ENCODE measurements at places on chromosomes 7 and 10.

DNA sequence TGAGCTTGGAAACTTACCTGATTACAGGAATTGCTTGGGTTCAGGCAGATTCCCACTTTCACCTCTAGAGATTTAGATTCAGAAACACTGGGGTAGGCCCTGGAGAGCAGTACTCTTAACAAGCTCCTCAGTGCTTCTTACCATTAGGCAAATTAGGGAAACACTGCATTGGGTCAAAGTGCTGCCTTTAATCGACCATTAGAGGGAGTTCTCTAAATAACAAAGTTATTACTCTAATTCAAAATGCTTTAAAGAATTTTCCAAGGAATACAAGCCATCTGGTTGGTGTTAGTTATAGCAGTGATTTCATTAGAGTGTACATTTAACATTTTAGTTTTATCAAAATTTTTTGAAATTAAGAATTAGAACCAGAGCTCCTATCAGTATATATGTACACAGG lies 324.5 kb downstream of the GFRA1 start:
- DNase-seq = no peak

- DNase-seq = no peak
Observed at GRCh38 chr7:1236132-1236661, 3.5 kb downstream of the UNCX start.

DNA sequence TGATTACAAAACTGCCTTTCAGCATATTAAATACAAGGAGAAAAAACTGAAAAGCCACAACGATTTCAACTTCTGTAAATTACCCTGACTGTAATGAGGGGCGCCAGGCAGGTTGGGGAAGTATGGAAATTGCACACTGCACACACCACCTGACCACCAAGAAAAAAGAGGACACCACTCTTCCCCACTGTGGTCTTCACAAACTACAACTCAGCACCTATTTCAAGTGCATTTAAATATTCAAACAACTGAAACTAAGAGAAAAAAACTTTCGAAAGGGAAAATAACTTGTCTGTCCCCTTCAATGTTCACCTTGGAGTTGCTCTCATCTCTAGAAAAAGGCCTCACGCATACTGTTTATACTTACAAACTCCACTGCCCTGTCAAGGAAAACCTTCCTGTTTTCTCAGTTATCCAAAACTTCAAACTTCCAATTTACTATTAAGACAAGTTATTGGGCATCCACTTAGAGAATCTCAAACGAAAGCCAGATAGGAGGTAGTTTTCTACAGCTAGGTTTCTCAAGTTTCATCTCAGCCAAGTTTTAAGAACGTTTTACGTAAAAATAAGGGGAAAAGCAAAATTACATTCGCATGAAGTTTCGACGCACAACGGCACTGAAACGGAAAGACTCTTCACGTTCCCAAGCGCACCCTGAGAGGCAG lies 1.4 kb downstream of the LARP4B start:
- no peak for DNase-seq

DNA sequence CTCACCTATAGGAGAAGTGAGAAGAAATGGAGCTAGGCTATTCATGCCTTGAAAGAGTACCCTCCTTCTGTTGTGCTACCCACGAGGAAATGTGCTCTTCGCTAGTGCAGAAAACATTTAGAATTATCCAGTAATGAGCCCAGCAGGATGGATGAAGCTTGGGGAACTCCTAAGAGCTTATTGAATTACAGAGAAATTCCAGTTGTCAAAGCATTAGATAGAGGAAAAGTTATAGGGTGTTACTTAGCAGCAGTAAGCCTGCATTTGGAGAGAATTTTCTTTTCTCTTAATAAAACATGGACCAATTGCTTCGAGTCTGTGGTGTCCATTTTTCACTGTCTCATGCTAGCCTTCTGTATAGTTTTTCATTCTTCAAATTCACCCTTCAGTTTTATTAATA lies 5.0 kb downstream of the R3HCC1L start:
- no peak for DNase-seq

DNA sequence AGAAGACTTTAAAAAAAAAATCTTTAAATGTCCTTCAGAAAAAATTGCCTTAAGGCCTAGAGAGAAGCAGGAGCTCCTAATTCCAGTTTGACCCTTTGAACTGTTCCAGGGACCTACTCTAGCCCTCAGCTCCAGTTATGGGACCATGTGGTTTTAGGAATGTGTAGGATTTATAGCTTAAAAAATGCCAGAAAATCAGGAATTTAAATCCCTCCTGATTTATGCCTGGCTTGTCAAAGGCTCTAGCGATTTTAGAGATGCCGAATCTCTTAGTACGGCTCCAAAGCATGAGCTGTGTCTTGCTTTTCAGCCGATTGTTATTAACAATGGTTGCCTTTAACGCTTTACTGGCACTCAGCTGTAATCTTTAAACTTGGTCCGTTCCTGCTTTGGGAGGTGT lies 130.6 kb upstream of the NPVF start:
- DNase-seq = no peak

GRCh38 chr7:32519763-32520162 lies 24.5 kb downstream of the AVL9 start:
- no peak for DNase-seq

DNA sequence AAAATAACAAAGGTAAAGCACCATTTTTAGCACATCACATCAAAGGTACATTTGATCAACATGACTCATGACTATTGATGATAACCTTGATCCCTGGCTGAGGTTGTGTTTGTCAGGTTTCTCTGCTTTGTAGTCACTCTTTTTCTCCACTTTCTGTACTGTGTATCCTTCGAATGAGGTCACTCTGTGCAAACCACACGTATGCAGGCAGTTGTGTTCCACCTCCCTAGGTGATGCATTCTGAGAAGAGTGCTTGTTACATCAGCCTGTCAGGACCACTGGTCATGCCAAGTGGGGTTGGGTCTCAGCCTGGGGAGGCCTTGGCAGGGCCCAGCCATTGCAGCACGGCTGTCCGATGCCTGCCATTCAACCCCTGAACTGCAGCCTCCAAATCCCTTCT lies 62.8 kb upstream of the GJD4 start:
- no peak for DNase-seq

DNA sequence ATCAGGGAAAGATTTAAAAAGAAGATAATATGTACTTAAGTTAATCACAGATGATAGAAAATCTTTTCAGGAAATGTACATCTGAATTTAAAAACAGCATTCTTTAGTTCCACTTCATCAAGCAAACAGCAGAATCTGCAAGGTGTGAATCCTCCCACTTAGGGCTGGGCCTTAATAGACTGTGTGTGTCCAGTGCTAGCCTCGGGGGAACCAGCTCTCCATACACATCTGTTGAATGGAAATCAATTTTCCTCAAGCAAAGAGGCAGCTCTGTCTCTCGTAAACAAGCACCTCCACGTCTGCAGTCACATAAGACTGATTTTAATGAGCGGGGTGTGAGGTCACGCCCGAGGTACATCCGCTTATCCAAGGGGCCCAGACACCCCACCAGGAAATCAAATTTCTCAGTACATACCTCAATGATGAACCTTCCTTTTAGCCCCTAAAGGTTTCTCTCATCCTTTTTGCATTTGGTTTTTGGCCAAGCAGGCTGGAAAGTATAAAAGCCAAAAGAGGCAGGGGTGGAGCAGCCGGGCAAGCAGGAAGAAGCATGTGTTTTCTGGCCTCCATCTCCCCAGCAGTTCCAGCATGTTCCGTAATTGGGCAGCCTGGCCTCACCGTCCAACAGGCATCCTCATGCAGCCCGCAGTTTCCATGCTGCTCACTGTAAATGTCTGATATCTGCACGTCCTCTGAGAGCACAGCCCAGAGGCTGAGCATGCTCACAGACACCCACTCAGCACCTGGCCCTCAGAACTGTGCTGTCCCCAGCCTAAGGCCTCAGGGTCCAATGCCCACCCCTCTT lies 131.3 kb downstream of the GLI3 start:
- no peak for DNase-seq

DNA sequence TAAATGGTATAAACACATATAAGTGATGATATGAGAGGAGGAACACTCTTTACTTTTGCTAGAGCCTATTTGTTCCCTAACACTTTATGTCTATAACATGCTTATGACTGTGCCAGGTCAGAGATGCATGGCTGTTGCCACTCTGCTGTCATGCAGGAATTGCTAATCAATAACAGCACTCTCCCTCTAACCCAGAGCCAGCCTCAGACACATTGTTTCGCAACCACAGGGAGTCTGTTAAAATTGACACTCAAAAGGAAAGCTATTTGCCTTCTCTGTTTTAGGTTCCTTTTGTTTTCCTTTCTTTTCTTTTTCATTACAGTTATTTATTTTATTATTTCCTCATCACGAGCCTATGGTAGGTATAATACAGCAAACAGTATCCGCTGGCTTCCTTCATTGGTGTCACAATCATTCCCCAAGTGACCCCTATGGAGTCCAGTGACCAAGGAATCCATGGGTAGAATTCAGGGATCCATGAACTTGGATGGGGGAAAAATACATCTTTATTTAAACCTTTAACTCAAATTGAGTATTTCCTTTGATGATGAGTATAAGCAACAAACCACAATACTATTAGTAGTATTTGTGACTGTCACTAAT lies 6.8 kb downstream of the PON2 start:
- no peak for DNase-seq

DNA sequence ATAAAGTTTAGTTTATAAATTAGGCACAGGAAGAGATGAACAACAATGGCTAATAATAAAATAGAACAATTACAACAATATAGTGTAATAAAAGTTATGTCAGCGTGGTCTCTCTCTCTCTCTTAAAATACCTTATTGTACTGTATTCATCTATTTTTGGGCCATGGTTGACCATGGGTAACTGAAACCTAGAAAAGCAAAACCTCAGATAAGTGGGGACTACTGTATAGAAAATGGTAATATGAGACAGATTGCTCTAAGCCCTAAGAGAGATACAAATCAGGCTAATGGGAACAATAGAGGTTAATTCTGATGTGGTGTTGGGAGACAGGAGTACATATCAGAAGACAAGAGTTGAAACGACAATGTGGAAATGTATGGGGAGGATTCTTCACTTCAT lies 86.2 kb downstream of the ZNF365 start:
- DNase-seq = no peak

DNA sequence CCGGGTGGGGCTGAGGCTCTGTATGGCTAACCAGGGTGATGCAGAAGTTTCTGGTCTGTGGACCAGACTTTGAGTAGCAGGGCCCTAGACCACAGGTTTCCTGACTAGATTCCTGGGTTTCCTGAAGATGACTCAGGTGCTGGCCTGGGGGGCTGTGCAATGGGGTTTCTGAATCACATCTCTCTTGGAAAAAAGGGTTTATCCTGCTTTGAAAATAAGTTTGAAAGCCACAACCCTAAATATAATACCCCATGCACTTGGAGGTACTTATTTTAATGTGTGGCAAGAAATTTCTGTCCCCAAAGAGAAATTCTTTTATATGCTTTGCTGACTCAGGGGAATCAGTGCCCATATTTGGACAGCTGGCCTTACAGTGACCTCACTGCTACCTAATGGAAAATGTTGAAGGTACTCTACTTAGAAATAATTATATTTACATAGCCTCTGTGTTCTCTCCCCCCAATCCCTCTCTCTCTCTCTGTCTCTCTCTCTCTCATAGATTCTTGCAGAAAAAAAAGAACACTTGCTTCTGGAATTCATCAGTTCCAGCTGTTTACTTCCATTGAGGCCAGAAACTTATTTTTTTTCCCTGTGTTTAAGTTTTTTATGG lies 184.4 kb upstream of the LYZL2 start:
- DNase-seq = no peak

- no peak for DNase-seq
Observed at GRCh38 chr10:113965077-113965476, 78.6 kb upstream of the ADRB1 start.

DNA sequence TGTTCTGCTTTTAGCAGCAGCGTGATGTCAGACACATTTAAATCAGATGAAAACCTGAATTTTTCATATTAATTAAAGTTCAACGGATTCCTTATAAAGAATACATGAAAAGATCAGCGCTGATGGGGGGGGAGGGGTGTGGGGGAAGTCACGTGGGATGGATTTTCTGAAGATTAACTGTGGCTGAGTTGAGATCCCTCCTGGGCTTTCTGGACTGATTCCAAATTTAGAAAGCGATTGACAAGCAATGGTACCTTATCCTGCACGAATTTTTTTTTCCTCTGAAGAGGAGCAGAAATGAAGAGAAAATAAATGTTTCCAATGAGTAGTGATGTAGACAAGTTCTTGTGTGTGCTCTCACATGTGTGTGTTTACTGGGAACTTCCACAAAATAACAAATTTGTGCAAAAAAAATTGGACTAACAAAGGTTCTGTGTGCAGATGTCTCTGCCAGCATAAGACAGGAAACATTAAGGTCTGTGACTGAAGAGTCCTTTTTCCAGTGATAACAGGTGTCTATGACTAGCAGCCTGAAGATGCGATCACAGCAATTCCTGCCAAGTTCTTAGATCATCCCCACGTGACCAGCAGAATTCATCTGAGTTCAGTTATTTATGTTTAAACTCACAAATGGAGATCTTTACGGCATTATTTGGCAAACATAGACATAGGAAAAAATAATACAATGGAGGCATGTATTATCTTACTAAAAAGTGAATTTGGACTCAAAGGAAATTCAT lies 585.2 kb upstream of the CELF2 start:
- DNase-seq = no peak

DNA sequence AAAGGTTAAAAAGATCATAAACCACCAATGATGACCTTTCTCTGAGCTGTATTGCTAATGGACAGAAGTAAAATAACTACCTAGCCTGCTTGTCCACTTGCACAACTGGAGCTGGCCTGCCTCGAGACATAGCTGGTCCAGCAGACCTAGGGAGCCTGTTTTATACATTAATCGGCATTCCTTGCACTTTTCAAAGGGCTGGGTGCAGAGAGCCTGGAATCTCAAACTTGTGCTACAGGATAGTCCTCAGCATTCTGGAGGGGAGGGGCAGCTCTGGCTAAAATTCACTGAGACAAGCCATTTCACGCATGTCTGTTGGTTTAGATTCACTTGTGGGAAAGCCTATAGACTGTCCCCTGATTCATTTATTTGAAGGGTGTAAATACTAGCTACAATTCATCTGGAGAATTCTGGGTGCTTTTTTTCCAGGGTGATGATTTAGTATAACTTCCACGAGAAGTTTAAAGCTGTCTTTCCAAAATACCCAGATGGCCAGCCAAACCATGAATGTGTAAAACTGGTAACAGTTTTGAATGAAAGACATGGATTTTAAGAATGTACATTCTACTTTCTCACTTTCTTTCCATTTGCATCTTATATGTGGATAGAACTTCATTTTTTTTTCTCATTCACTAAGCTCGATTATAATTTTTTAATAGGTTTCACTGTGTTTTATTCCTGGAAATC lies 389.4 kb downstream of the KCNMA1 start:
- DNase-seq = no peak

- DNase-seq = no peak
Observed at GRCh38 chr7:55018361-55019190, at the start of gene EGFR. Gene EGFR, plus strand, starts transcription at chr7:55019017. Its CDS starts 261 bp downstream, at chr7:55019278.
